ENCODE measurements at places on chromosomes 16 and 17.
A peak's percentile ranks its signal among the peaks of the same experiment; 100 is the strongest.

GRCh38 chr16:19582050-19582831, 26.7 kb downstream of the VPS35L start:
- DNase-seq = no peak

DNA sequence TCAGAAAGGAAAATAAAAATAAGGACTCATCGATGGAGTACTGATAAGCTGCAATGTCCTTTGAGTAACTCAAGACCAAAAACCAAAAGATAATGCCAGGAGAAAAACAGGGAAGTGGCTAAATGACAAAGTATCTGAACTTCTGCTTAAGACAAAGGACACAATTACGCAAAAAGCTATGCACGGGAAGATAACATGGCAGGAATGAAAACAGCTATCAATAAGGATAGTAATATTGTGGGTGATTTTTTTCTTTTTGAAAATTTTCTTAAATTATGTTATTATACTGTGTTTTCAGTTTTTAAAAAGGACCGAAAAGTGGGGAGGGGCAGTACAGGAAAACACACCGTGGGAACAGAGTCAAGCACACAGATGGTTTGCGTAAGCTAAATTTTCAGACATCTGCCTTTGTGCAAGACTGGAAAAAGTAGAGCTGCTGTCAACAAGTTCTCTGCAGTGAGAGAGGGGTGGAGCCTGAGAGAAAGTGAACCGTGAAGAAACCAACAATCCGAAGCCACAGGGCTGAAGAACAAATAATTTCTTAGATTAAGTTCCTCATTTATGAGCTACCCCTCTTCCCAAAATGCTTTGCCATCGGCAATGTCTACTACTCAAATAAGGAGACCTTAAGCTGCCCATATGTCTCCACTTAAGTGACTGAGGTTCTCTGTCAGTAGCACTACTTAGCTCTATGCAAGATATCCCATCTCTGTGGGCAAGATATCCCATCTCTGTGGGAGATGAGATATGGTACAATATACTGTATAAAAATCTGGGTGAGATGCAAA, 99.9 kb upstream of the CORO6 start:
- DNase-seq = peak; percentile 60

DNA sequence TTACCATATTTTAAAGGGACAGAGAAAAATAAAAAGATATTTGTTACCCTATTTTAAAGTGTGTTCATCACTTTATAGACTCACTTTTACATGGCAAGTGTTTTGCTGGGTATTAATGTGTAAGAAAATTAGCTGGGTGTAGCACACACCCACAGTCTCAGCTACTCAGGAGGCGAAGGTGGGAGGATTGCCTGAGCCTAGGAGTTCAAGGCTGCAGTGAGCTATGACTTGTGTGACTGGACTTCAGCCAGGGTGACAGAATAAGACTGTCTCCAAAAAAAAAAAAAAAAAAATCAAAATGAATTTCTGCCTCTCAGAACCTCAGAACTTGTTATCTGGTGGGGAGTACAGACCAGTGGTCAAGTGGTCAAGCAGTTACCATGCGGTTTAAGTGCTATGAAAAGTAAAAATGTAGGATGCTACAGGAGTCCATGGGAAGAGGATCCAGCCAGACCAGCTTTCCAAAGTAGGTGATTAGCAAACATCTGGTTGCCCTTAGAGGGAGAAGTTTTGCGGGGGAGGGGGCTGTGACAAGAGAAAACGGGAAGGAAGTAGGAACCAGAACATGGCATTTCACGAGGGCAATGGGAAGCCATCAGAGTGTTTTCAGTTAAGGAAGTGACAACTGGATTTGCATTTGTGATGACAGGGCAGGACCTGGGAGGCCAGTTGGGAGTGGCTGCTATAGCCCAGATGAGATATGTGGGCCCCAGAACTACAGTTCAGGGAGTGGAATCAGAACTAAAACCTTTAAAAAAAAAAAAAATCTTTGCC, 13.9 kb downstream of the CNEP1R1 start:
- no peak for DNase-seq

DNA sequence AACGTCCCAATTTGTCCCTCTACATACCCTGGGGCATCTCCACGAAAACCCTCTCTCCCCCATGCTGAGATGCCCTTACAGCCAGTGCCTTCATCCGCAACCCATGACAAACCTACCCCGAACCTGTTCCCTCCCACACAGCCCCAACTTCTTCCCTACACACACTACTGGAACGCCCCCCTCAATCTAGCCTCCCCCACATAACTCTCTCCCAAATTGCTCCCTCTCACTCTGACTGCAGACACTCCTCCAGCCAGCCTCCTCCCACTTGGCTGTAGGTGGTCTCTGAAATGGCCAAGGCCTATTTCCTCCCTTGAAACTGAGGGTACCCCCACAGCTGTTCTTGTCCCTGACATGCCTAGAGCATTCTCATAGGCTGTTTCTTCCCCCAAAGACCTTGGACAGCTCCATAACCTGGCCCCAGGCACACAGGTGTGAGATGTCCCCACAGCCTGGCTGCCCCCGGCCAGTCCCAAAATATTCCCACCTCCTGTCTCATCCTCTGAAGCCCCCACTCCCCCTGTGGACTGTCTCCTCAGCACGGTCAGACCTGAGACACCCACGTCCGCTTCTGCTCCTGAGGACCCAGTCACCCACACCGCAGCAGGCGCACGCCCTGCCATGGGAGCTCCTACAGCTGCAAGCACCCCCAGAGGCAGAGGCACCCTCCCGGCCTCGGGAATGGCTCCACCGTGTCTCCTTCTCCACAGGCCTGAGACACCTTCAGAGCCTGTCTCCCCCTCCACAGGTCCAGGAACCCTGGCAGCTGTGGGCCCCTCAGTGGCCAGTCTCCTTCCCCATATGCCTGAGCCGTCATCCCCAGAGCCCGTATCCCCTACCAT, 3.7 kb downstream of the KIAA0753 start:
- no peak for DNase-seq

GRCh38 chr16:69386596-69386995, 789 bp upstream of the TERF2 start:
- peak; percentile 61 for DNase-seq

GRCh38 chr17:71325117-71325516, 795.7 kb upstream of the SOX9 start:
- DNase-seq = no peak

DNA sequence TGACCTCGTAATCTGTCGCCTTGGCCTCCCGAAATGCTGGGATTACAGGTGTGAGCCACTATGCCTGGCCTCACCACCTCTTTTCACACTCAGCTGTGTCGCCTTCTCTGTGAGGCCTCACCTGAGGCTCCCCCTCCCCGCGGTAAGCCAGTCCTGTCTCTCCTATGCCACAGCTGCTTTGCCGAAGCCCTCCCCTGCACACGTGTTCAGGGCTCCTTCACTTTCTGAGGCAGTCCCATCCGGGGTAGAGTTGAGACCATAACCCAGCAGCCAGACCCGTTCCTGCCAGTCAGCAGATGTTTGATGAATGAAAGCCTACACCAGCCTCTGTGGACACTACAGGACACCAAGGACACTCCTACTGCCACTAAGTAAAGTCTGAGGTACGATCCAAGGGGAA, 10.6 kb downstream of the USP7 start:
- no peak for DNase-seq

GRCh38 chr17:16916557-16916920, 55.4 kb downstream of the TNFRSF13B start:
- DNase-seq = no peak

DNA sequence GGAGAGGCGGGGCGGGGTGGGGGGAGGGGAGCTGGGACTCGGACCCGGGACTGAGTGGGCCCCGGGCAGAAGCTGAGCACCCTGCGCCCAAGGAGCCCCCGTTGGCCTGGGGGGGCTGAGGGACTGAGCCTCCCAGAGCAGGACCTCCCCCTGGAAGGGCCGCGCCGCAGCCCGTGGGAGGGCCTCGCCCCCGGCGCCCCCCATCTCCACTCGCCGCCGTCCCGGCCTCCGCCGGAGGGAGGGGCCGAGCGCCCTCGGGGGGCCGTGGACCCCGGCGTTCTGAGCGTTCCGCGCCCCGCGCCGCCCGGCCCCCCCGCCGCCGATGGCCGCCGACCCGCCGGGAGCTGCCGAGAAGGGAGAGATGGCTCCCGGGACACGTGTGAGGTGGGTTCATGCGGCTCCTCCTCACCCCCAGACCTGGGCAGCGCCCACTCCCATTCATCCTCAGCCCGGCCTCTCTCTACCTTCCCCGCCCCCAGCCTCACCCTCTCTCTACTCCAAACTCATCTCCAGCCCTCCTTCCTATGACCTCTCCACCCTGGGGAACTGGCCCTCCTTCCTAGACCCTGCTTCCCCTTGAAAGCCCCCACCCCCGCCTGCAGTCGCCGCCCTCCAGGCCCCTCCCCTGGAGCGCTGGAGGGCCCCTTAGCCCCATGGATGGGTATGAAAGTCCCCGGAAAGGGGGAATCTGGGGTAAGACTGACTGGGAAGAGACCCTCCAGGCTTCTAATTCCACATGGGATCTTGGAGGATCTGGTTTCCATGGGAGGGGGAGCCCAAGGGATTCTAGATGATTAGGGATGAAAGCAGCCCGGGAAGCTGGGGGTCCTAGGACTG, 922 bp downstream of the FBXL19 start:
- DNase-seq = no peak

GRCh38 chr17:50721194-50722010, 2.0 kb downstream of the LUC7L3 start:
- no peak for DNase-seq

GRCh38 chr16:89737341-89738071, 16.2 kb downstream of the ZNF276 start:
- DNase-seq = no peak

GRCh38 chr16:30764086-30764485, 2.0 kb downstream of the RNF40 start:
- DNase-seq = no peak

DNA sequence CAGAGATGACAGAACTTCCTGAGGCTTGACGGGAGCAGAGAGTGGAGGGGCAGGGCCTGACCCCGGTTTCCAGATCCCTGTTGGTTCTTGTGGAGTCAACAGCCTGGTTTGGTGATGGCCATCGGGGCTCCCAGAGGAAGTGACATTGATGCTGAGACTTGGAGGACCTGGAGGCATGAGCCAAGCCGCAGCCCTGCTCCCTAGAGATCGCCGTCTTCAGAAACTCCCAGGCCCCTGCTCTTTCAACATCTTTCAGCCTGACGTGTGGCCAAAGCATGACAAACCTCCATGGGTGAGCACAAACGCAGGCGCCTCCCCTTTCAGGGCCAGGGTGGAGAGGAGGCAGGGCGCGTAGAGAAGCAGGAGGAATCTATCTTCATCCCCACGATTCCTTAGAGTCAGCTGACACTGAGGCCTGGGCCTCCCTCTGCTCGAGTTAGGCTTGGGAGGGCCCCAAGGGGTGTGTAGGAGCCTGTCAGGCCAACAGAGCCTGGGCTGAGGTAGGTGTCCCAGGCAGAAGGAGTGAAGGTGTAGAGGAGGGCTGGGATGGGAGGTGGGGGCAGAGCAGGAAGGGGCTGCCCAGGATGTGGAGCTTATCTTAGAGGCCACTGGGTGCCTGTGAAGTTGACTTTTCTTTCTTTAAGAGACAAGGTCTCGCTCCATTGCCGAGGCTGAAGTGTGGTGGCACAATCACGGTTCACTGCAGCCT, 56.1 kb upstream of the MED9 start:
- no peak for DNase-seq

DNA sequence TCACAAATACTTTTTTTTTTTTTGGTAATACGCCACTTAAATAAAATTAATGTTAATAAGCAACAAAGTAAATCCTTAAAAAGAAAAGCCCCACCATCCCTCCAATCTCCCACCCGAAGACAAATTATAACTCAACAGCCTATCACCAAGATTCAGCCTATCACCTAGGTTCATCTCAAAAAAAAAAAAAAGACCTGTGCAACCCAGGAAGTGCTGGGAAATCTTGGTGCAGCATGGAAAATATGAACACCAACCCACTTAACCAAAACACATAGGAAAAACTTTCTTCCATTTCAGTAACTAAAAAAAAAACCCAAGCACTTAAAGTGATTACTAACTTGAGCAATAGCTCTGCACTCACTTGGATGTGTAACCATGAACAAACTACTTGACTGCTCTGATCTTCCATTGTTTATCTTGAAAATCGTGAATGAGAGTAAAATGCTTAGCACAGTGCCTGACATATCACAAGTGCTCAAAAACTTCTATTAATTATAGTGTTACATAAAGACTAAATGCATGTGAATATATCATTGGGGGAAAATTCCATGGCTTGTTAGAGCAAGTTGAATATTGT, 90.4 kb downstream of the STH start:
- no peak for DNase-seq

GRCh38 chr17:70813355-70813930, 644.1 kb downstream of the KCNJ2 start:
- peak; percentile 74 for DNase-seq

- DNase-seq = peak; percentile 44
These were observed 1.3 kb upstream of the SLC6A4 start for GRCh38 chr17:30236766-30237165.

DNA sequence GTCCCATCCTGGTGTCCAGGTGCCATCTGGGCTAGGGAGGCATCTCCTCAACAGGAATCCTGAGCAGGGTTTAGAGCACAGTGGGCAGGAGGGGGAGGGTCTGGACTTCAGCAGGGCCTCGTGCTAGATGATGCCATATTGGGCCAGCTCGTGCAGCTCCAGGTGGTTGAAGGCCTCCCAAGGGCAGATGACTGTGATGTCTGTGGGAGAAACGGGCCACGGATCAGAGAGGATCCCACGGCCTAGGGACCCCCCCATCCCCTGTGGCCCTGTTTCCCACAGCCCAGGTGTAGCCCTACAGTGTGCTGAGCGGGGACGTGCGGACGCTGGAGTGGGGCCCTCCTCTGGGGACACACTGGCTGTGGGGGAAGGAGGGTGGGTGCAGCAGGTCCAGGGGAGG, 5.4 kb downstream of the PDE6G start:
- no peak for DNase-seq

GRCh38 chr16:29107299-29107698, 122.4 kb downstream of the LAT start:
- no peak for DNase-seq

DNA sequence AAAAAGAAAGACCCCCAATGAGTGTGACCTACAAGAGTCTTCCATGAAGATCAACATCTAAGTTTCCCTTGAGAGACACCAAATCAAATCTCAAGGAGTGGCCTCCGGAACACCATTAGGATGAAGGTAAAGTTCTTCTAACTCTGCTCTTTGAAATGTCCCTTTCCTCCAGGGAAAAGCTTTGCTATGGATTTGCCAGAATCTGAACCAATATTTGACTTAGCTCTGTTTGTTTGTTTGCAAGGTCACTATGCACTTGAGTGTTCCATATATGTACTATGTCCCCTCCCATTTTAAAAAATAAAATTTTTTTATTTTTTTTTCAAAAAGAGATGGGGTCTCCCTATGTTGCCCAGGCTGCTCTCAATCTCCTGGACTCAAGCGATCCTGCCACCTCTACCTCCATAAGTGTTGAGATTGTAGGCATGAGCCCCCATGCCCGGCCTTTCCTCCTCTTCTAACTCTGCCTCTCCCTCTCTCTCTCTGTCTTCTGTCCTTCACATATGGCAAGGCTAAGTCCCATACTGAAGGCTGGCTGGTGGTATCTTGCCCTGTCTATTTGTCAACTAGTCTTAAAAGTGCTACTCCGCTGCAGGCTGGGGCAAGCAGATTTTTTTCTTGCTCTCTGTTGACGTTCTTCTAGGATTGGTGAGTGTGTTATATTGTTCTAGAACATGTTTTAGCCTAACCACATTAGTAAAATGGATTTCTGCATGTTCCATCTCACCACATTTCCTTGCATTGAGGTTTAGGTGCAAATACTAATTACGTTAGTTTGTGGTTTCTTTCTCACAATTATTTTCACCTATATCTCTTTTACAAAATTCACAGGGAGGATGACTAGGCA, 276.7 kb upstream of the DYNLRB2 start:
- DNase-seq = no peak
